Activated T-helper 17 cell treated with anti-CD3 and anti-CD28 coated beads, Interleukin-2, amount 50 U/mL, for 72 hours (primary cell): ENCODE measurements at places on chromosomes 6 and 20. TPM values are rescaled to one million over a fixed set of nuclear protein-coding genes. Genes with fewer than 3 reads are reported as not detected.

The TINAG gene
- total RNA-seq: not detected

The ADISSP gene
- 66.0 TPM for total RNA-seq

The ARMH2 gene
- total RNA-seq: 0.43 TPM

GRCh38 chr6:87393026-87393622 is 14.6 kb upstream of the CFAP206 start:
- ATAC-seq: peak; percentile 84

- peak; percentile 52 for ATAC-seq
Measured at GRCh38 chr6:35213824-35214756, at the start of gene SCUBE3. TSS of gene SCUBE3 (plus strand) at chr6:35213956. CDS start at chr6:35214419, 463 bp downstream.

GRCh38 chr6:37668251-37668650 is 29.4 kb downstream of the MDGA1 start:
- no peak for ATAC-seq

The MAP1LC3A gene
- 4.5 TPM for total RNA-seq

The TFAP2A gene
- 0.52 TPM for total RNA-seq

The MYH7B gene
- 0.24 TPM for total RNA-seq

DNA sequence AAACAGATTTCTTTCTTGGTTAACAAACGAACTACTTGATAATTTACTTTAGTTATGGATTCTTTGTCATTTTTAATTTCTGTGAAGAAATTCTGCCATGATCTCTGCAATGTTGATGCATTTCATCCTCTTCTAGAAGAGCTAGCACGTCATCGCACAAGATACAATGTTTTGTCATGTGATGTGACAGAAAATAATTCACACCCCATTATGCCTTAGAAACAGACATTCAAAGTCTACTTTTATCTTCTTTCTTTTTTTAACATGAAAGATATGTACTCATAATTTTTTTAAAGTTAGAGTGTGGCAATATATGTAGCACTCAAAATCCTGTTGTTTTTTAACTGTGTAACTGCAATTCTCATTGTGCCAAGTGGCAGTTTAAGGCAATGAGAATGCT is 39.6 kb upstream of the NELFCD start:
- no peak for ATAC-seq

- no peak for ATAC-seq
Measured at GRCh38 chr20:16263582-16263981, 309.7 kb downstream of the KIF16B start.

The RNF144B gene
- 0.93 TPM for total RNA-seq

The PAK5 gene
- total RNA-seq: not detected

The EYS gene
- total RNA-seq: not detected
